Keratinocyte (primary cell): ENCODE measurements at places on chromosomes 12 and 14. TPM values are rescaled to one million over a fixed set of nuclear protein-coding genes. Genes with fewer than 3 reads are reported as not detected.

The PRH2 gene
- polyA plus RNA-seq: 0.12 to 0.13 TPM in 2 of 3 replicates, not detected in the other

The KRT8 gene
- 151 to 286 TPM (median 160 TPM) in 3 replicates for polyA plus RNA-seq

The NKX2-1 gene
- polyA plus RNA-seq: not detected in 3 replicates

The RARG gene
- polyA plus RNA-seq: 26.4 to 31.5 TPM (median 30.9 TPM) in 3 replicates

The AVPR1A gene
- polyA plus RNA-seq: not detected in 3 replicates

DNA sequence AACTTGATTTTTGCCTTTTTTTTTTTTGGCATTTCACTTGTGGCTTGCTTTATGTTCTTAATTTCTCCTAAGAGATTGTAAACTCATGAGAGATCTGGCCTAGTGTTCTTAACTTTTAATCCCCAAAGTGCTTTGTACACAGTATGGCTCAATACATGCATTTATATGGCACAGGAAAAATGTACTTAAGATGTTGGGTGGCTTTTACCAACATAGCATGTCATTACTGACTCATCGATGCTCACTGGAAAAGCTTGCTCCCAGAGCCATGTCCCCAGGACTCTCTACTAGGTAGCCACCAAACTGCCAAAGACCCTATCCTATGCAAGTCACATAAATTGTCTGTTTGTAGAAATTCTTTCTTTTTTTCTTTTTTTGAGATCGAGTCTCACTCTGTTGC, 13.1 kb upstream of the SMCO3 start:
- no peak for DNase-seq

GRCh38 chr12:96156211-96156610, 38.0 kb upstream of the ELK3 start:
- DNase-seq: no peak

GRCh38 chr14:20460458-20461224, 593 bp downstream of the PIP4P1 start:
- DNase-seq: no peak

GRCh38 chr12:57515934-57516541, 4.3 kb downstream of the DDIT3 start:
- DNase-seq: no peak
